ENCODE measurements at places on chromosomes 12 and 14.

DNA sequence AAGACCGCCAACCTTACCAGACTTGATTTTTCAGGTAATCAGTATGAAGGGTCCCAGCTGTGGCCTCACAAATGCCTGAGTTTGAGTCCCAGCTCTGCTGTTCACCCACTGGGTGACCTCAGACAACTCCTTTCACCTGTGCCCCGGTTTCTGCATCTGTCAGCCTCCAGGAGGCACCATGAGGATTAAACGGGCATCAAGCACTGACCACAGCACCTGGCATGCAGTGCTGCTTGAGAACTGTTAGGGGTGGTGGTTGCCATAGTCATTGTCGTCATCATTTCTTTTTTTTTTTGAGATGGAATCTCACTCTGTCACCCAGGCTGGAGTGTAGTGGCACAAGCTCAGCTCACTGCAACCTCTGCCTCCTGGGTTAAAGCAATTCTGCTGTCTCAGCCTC is 57.9 kb downstream of the PHETA1 start:
- DNase-seq: no peak

- DNase-seq: no peak
Measured at GRCh38 chr12:79006306-79006705, 141.7 kb downstream of the SYT1 start.

DNA sequence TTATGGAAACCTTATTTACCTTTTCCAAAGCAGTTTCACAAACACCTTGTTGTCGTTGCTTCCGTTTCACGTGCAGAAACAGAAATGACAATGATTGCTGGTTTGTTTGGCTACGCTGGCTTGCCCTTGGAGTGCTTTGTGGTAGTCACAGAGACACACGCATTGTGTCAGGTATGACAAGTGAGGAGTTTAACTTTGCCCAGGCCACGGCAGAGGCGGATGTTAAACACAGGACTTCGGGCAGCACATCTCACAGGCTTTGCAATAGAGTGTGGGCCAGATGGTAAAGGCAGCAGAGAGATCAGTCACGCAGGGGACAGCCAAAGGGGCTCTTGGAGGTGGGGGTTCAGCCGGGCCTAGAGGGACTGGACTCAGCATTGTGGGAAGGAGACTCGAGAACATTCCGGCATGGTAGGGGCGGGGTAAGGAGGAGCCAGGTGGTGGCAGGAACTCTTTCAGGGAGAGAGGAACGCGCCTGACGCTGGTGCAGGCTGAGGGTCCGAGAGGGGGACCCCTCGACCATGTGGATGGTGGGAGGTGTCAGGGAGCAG is 59.8 kb upstream of the KCNA1 start:
- DNase-seq: no peak

DNA sequence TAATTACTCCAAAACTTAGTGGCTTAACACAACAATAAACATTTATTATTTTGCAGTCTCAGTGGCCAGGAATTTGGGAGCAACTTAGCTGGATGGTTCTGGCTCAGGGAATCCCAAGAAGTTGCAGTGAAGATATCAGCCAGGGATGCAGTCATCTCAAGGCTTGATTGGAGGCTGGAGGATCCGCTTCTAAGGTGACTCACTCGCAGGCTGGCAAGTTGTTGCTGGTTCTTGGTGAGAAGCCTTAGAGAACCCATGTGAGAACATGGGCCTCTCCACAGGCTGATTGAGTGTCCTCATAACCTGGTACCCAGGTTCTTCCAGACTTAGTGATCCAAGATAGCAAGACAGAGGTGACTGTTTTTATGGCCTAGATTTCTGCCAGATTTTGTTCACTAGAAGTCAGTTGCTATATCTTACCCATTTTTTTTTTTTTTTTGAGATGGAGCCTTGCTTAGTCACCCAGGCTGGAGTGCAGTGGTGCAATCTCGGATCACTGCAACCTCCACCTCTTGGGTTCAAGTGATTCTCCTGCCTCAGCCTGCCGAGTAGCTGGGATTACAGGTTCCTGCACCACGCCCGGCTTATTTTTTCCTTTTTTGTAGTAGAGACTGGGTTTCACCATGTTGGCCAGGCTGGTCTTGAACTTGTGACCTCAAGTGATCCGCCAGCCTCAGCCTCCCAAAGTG is 32.5 kb downstream of the BRMS1L start:
- DNase-seq: no peak

DNA sequence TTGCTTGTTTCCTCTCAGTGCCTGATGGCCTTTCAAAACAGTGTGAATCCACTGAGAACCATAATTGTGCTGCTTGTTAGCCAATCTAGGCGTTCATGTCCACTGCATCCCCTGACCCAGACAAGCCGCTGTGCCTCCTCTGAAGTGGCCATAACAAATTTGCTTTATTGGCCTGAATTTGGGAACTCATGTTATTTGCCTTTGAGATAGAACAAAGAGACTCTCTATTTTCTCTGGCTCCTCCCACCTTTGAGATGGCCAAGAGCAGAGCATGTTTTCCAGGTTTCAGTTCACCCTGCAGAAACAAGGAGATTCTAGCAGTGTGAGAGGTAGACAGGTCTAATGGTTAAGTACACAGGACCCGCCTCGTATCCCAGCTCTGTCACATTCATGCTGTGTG is 723.9 kb downstream of the MED13L start:
- no peak for DNase-seq

Measured in activated CD4-positive, alpha-beta T cell treated with anti-CD3 and anti-CD28 coated beads for 1 hour (primary cell).